ENCODE measurements at places on chromosomes 7 and 10. TPM values are rescaled to one million over a fixed set of nuclear protein-coding genes. Genes with fewer than 3 reads are reported as not detected.
A peak's percentile ranks its signal among the peaks of the same experiment; 100 is the strongest.

DNA sequence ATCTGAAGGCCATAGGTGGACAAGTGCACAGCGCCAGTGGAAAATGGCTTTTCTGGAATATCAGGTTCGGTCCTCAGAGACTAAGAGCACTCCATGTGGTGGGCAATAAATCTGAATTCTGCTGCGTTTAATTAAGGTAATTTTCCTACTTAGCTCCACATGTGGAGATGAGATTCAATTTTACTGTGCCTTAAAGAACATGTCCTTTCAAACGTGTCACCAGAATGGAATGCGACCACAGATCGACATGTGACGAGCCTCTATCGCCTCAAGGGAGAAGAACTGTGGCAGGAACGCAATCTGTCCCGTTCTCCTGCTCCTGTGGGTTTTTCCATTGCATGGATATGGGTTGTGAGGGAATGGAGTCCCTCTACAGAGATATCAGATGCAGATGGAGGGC, 205.3 kb upstream of the ZNF32 start:
- no peak overlapping the region for H3K4me3 ChIP-seq
- no peak overlapping the region for H3K27ac ChIP-seq
- peaks cover 11% of the 10 kb centered on the region for H3K4me1 ChIP-seq

- H3K27ac ChIP-seq, result no peak overlapping the region
- no peaks in the 10 kb centered on the region for H3K27me3 ChIP-seq
- H3K36me3 ChIP-seq, result no peaks in the 10 kb centered on the region
- H3K4me1 ChIP-seq, result no peaks in the 10 kb centered on the region
- H3K4me3 ChIP-seq, result no peak overlapping the region
- no peak for DNase-seq
Measured at GRCh38 chr7:152501506-152501905, 65.7 kb upstream of the KMT2C start.

DNA sequence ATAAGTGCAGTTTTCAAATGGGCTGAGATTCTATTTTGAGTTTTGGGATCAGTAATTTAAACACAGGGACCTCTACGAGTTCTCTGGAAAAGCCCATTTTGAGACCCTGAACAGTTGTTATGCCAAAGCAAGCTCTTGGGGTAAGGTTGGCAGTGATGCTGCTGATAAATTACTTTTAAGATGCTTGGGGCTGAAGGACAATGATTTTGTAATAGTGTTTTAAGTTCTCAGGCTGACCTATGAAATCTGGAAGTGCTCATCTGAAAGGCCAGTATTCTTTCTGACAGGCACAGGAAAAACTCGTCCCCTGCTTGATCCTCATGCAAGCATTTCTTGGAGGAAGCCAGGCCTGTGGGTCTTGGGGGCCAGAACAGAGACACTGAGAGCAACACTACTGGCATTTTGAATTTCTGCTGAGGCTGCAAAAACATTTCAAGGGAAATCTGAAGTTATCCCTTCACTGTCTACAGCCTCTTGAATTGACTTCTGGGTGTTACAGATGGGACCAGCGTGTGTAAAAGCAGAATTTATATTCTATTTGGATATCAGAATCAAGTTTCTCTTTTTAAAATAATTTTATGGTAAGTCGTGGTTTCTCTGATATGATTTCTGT, 79.7 kb downstream of the AUTS2 start:
- H3K27ac ChIP-seq, result no peak overlapping the region
- no peaks in the 10 kb centered on the region for H3K4me1 ChIP-seq
- DNase-seq, result no peak
- H3K36me3 ChIP-seq, result no peaks in the 10 kb centered on the region
- no peak overlapping the region for H3K4me3 ChIP-seq

The TRAPPC14 gene
- polyA plus RNA-seq, result 3.1 TPM

DNA sequence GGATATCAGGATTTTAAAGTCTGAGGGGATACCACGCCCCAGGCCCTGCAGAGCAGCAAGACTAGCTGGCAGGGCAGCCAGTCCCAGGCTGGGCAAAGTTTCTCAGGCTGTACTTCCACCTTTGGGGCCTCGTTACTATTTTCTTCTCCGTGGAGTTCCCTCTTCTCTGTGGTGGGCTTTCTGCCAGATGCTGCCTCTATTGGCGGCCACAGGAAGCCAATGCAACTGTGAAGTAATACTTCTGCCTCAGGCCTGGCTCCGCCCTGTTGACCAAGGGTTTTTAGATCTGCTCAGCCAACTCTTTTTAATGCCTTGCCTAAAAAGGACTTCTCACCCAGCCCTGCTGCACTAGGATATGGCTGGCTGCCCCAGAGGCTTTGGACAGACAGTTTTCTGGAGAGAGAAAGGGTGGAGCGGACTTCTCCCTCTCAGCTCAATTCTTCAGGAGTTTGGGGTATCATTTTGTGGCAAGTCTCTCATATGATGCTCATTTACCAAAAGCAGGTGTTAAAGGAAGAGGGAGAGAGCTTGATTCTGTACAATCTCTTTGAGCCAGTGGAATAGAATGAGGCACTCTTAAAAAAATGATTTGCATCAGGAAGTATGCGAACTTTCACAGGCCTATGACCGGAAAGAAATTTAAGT, 67.4 kb downstream of the HHEX start:
- no peak overlapping the region for H3K4me3 ChIP-seq
- no peaks in the 10 kb centered on the region for H3K27me3 ChIP-seq
- no peaks in the 10 kb centered on the region for H3K4me1 ChIP-seq
- H3K27ac ChIP-seq, result no peak overlapping the region
- H3K36me3 ChIP-seq, result no peaks in the 10 kb centered on the region
- DNase-seq, result no peak

DNA sequence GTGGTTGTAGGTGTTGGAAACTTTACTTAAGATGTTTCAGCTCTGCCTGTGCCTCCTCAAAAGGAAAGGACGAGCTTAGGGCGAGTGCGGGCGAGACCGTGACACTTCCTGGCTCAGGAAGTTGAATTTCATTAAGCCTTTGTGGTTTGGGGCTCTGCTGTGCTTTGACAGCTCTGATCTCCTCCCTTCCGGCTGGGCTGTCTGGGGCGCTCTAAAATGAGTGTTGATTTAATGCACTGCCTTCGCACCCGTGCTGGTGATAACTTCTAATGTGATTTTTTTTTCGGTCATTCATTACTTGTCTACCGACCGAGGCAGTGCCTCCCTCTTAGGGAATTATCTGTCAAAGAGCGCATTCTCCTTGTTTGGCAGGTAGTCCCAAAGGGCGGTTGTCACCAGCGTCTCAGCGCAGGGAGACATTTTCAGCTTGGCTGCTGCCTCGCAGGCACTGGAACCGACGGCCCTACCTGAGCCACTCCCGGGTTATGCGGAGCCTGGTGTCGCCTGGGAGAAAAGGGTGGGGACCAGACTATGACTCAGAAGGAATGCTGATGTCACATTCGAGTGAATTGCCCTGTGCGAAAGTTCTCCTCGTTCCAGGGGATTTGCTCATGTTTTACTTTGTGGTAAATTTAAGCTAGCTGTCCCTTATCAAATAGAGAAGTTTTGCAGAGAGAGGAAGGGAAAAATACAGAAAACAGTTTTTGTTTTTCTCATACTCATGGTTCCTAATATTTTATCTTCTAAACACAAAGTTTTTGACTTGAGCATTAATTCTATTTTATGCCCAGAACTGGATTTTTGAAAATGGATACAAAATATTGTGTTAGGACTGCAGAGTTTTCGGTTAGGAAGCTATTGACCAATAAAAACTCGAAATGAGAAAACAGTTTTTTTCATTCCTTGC, 920 bp downstream of the TES start:
- peaks cover 33% of the 10 kb centered on the region for H3K4me1 ChIP-seq
- no peaks in the 10 kb centered on the region for H3K36me3 ChIP-seq
- peak overlapping the region; percentile 96 for H3K27ac ChIP-seq
- peak overlapping the region; percentile 85 for H3K4me3 ChIP-seq

DNA sequence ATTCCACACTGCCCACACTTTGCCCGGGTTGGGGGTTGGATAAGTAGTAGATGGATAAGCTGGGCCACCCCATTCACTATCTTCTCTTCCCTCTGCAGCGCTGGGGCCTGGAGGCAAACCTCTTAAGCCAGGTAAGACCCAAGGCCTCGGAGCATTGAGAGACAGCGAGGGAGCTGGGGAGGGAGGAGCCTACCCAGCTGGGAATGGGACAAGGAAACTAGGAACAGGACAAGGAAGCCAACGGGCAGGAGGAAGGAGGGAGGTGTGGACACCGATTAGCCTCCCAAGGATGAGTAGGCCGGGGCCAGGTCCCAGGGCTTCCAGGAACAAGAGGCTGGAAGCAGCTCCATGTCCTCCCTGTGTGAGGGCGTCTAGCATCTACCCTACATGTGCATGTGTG, 9.6 kb downstream of the ELN start:
- peaks cover 12% of the 10 kb centered on the region for H3K4me1 ChIP-seq
- no peak overlapping the region for H3K4me3 ChIP-seq
- H3K27me3 ChIP-seq, result peaks cover 12% of the 10 kb centered on the region
- DNase-seq, result no peak
- H3K36me3 ChIP-seq, result no peaks in the 10 kb centered on the region

All from keratinocyte (primary cell).